Regular cardiac myocyte (primary cell): ENCODE measurements at places on chromosomes 2 and 18. TPM values are rescaled to one million over a fixed set of nuclear protein-coding genes. Genes with fewer than 3 reads are reported as not detected.

MC2R gene
- total RNA-seq, result not detected in 2 replicates

ARHGEF33 gene
- total RNA-seq, result under 0.01 and 0.85 TPM in 2 replicates

PNPT1 gene
- 22.3 and 36.4 TPM in 2 replicates for total RNA-seq

AKAIN1 gene
- 0.56 TPM in 1 of 2 replicates, not detected in the other for total RNA-seq

PTPRM gene
- 19.9 and 72.4 TPM in 2 replicates for total RNA-seq

SERPINB3 gene
- not detected in 2 replicates for total RNA-seq
